ENCODE measurements at places on chromosomes 6 and 20.

DNA sequence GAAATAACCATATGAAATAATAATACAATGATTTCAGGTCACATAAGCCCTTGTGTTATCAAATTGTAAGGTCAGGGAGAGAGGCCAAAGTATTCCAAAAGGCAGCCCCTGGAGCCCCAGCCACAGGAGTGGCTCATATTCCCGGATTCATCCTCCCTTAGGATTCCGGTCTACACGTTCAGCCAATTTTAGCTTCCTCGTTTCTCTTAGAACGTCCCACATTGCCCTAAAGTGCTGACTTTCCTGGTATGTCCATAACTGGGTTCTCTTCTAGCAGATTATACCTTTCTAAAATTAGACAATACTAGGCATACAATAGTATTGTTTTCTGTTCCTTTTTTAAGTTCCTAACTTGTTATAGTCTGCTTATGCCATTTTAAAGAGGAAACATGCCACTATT is 192.7 kb upstream of the NOX3 start:
- DNase-seq = no peak

DNA sequence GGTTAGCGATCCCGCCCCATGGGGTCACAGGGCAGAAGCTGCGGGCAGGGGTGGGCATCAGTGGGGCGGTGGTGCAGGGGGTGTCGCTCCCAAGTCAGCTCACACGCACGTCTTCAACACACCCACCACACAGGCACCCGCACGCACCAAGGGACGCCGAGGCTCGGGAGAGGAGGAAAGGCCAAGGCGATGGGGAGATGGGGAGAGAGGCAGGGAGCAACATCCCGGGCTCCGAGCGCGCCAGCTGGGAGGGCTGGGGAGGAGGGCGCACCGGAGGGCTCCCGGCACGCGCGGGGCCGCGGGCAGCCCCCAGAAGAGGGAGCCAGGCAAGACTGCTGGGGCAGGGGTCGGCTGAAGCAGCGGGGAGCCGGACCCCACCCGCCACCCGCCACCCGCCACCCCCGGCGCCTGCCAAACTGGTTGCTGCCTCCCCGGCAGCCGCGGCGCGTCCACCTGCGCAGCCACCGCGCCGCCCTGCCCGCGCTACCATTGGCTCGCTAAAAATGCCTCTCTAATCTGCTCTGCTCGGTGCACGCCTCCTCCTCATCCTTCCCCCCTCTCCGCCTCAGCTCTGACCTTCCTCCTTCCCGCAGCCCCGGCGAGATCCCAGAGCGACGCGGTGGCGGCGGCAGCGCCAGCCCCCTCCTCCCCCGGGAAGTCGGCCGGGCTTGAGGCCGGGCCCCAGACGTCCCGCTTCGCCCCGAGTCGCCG is at the start of gene PACSIN1:
Gene PACSIN1 (plus strand): TSS at position 546 of the 711 bp plus-strand sequence. CDS start 60,230 bp downstream, outside the sequence.
- peak; percentile 62 for DNase-seq

DNA sequence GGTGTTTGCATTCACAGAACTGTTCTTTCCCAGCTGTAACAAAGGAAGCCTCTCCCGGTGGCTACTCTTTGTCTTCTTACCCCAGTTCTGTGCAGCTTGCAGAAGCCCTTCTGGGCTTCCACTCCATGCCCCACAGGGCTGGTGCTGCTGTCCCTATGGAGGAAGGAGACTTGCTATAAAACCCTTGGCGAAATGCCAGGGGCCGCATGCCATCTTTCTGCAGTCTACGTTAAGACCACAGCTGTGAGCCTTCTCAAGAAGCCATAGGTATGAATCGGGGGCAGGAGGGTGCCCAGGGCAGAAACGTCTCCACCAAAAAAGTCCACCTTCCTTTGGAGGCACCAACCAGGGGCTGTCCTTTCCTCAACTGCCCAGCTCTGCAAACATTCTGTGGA is 60.7 kb downstream of the PRND start:
- no peak for DNase-seq

GRCh38 chr6:63584566-63584965 is 12.3 kb downstream of the LOC128125822 start:
- no peak for DNase-seq

- no peak for DNase-seq
Measured at GRCh38 chr6:87504441-87504840, 31.7 kb downstream of the SLC35A1 start.

DNA sequence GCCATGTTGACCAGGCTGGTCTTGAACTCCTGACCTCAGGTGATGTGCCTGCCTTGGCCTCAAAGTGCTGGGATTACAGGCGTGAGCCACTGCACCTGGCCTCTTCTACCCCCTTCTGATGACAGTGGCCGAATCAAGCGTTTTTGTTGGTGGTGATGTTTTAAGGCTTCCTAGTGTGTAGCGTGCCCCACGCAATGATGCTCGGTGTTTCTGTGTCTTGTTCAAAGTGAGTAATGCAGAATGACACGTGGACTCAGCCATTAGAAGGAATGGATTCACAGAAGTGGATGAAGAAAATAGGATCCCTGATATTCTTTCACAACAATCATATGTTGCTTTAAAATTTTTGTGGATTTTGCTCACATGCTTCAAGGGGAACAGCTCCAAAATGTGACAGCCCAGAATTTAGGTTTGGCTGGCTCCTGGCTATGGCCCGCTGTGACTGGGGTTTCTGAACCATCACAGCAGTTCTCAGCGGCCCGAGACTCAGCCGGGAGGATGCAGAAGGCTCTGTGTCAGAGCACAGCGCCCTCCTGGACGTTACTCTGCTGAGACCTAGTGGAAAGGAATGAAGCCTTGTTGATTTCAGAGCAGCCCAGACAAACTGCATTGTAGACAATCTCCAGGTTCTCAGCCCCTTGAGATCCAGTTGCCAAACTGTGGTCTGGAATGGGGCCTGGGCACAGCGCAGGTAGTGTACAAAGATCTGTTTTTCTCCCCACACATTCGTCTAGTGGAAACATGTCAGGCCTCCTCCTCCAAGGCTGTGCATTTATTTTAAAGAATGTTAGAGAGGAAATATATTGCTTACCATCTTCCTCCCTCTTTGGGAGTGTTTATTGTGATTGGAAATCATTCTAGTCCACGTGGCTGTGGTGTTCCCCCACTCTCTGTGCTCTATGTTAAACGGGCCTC is 57.6 kb upstream of the TIAM2 start:
- peak; percentile 41 for DNase-seq

GRCh38 chr6:14371530-14371929 is 254.0 kb downstream of the CD83 start:
- no peak for DNase-seq

DNA sequence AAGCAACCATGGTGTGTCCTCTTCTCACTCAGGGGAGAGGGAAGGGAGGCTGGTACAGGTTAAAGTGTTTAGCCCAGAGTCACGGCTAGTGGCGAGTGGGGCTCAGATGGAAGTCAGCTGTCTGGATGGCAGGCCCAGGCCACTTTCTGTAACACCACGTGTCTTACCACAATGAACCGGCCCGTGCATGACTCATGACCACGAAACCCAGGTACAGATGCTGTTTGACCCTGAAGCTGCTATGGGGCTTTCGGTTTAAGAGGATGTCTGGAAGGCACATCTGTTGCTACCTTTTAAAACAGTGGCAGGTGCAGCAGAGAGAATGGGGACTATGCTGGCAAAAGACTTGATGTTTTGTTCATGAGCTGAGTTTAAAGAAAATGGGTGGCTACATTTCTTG is 36.5 kb upstream of the MPC1 start:
- no peak for DNase-seq

GRCh38 chr6:31911826-31912585 is 10.1 kb upstream of the ZBTB12 start:
- no peak for DNase-seq

DNA sequence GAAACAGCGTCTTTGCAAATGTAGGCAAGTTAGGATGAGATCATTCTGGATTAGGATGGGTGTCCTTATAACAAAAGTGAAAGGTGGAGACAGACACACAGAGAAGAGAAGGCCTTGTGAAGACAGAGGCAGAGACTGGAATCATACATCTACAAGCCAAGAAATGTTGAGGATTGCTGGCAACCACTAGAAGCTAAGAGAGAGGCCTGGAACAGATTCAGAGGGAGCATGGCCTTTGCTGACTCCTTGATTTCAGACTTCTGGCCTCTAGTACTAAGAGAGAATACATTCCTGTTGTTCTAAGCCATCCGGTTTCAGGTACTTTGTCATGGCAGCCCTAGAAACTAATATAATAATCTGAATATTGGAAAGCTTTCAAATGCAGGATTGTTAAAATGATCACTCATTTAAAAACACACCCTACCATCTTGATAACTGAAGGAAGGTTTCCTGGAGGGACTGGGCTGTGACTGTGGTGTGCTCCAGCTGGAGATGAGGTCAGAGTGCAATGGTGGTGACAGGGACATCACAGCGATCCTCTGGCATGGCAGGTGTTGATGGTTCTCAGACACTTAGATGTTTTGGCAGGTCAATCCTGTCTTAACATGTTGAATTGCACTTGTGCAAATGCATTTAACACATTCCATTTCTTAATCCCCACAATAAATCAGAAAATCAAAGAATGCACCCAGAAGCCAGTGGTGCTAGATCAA is 25.1 kb downstream of the CD83 start:
- DNase-seq = no peak

- DNase-seq = no peak
Measured at GRCh38 chr6:139443231-139444112, 69.0 kb upstream of the CITED2 start.

DNA sequence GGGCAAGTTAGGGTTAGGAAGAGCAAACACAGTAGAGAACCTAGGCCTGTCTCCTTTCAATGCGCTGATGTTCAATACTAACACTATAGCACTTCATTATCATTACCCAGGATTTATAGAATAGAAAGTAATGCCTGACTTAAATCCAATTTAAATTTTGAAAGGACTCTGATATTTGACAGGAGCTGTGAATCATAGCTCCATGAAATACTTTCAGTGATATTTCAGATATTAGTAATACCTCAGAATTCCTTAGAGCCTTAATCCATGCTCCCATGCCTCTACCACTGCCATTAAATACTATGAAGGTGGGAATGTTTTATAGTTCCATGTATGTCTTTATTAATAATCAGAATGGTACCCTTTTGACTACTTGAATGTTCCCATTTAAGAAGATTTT is 530.2 kb downstream of the BCKDHB start:
- no peak for DNase-seq

GRCh38 chr6:125431971-125432370 is 130.2 kb upstream of the HDDC2 start:
- no peak for DNase-seq

GRCh38 chr6:133309579-133309978 is 68.4 kb downstream of the EYA4 start:
- no peak for DNase-seq

GRCh38 chr6:49462599-49462926 is 490 bp downstream of the MMUT start:
- no peak for DNase-seq

DNA sequence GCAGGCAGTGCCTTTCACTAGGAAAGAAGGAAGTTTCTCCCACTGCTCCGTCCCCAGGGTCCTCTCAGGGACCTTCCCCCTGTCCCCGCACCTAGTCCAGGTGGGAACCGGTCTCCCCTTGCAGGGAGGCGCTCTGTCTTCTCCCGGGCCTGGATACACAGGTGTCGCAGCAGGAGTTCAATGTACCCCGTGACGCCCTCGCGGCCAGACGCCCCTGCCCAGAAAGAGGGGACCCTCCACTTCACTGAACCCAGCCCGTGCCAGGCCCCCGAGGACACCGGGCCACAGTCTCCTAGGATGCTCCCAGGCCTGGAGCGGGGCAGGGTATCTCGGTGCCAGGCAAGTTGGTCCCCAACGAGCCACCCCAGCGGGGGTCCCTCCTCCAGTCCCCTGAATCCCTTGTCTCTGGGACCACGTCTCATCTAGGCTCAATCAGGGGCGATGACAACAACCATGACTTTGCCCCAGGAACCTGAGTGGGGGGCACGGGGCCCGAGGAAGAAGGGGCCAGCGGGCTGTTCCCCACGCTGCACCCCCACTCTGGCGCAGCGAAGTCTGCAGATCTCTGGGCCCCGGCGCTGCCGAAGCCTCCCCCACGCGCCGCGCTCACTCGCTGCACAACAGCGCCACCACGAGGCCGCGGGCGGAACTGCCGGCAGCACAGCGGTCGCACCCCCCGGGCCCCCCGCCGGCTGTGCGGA is 103.0 kb downstream of the EDN3 start:
- peak; percentile 95 for DNase-seq

GRCh38 chr6:153312634-153313033 is 181.6 kb upstream of the RGS17 start:
- DNase-seq = peak; percentile 25

DNA sequence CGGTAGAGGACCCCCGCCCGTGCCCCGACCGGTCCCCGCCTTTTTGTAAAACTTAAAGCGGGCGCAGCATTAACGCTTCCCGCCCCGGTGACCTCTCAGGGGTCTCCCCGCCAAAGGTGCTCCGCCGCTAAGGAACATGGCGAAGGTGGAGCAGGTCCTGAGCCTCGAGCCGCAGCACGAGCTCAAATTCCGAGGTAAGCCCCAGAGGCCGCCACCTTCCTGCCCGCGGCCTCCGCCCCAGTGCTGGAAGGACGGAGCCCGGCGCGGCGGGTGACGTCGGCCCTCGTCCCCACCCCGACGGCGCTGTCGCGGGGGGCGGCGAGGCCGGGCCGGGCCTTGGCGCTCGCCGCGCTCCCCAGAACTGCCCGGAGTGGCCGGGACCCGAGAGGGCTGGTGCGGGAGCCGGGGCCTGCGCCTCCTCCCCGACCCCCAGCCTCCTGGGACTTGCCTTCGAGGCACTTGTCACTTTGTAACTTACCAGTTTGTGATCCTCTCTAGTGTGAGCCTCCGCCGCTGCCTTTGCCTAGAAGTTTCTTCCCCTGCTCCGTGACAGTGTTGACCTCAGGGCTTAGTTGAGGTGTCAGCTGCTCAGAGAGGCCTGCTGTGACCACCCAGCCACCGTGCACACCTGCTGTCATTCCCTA is 417 bp downstream of the VAPB start:
- DNase-seq = peak; percentile 51

GRCh38 chr6:44022296-44022661 is 105.0 kb downstream of the MRPL14 start:
- DNase-seq = no peak

DNA sequence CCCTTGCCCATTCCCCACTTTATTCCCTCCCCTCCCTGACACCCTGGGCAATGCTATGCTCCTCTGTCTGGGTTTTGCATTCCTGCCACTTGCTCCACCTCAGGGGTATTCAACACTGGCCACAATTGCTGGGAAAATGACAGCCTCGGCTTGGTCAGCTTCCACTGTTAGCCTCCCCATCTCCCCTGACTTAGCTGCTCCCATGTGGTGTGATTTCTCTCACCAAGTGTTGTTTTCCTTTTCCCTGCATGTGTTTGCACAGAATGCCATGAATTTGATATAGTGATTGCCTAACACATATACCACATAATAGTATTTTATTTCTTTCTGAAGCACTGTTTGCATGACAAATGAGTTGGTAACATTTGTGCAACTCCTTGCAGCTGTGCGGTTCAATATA is 1.4 kb upstream of the LEMD2 start:
- DNase-seq = no peak
